A549 treated with CORT108297 at 1 μM for 4 hours (cell line): ENCODE measurements at places on chromosomes 2 and 18. TPM values are rescaled to one million over a fixed set of nuclear protein-coding genes. Genes with fewer than 3 reads are reported as not detected.

The MROH2A gene
- total RNA-seq = 0.09 to 0.20 TPM (median 0.15 TPM) in 4 of 5 replicates, not detected in the other

The CHAC2 gene
- 12.1 to 16.7 TPM (median 13.0 TPM) in 5 replicates for total RNA-seq

The C2orf15 gene
- total RNA-seq = 0.39 to 0.95 TPM (median 0.54 TPM) in 5 replicates

The ORC2 gene
- 12.9 to 15.6 TPM (median 14.4 TPM) in 5 replicates for total RNA-seq

The CNGA3 gene
- total RNA-seq = 0.06 TPM in 1 of 5 replicates, not detected in the others

The HOXD13 gene
- 0.16 to 0.27 TPM (median 0.23 TPM) in 5 replicates for total RNA-seq

The TNS1 gene
- total RNA-seq = 5.6 to 15.2 TPM (median 10.9 TPM) in 5 replicates
